ENCODE measurements at places on chromosomes 12 and 14.
A peak's percentile ranks its signal among the peaks of the same experiment; 100 is the strongest.

DNA sequence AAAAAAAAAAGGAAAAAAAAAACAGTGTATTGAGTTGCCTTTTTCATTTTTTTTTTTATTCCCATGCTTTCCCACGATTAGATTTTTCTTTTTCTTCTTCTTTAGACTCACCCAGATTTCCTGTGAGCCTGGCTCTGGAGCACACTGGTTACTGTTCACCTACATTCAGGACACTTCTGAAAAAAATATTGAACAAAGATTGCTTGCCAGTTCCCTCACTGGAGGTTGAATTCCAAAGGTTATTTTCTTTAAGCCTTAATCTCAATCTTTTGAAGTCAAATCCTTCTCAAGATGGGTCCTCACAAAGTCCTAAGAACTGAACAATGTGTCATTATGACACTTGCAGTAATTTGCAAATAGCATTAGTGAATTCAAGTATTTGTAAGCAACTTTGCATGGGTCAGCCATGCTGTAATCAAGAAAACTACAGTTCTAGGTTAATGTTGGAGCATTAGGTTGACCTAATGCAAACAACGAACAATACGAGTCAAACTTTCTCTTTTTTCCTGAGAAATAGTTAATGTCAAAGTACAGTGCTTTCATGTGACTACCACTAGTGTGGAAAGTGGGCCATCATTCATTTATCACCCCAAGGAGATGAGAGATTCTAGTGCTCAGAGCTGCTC, 49.2 kb upstream of the DUSP6 start:
- DNase-seq: no peak

- peak; percentile 65 for DNase-seq
These were observed 26.8 kb upstream of the PEX5 start for GRCh38 chr12:7162691-7163114.

DNA sequence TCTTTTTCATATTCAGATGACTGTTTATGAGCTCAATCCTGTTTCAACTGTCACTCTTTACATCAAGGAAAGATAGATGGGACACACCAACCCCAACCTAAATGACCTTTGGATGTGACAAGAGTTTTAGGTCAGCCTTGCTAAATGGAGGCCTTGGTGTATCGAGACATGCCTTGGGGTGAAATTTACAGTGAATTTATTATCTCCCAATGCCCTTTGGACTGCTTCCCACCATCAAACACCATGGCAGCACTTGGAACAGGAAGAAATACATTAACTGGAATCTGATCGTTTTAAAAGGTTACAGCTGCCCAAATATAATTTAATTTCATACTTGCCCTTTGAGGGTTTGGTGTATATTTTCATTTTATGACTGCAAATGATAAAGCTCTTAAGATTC, 327.6 kb downstream of the SOX5 start:
- DNase-seq: no peak

DNA sequence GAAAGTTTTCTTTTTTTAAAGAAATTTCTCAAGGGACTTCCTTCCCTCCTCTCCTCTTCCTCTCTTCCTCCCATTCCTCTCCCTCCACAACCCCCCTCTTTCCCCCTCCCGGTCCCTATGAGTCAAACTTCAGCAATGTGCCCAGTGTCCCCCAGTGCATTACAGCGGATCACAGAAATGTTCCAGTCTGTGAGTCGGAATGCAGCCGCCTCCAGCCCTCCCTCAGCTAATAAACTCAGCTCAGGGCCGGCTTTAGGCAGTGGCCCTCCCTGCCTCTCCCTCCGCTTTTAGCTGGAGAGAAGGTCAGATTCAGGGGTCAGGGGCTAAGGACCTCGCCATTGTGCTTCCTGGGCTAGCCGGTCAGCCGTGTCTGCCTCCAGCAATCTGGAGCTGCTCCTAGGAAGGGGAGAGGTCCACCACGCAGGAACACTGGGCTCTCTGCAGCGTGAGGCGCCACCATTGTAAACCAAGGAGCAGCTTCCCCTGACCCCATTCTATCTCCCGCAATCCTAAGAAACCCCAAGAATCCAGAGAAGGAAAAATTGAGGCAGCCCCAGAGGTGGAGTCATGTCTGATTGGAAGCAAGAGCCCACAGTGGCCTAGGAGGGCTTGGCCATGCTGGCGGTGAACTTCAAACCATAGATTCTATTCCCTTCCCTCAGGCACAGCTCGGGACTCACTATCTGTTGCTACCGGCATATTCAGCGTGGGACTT, 1.1 kb upstream of the HDAC7 start:
- peak; percentile 83 for DNase-seq

DNA sequence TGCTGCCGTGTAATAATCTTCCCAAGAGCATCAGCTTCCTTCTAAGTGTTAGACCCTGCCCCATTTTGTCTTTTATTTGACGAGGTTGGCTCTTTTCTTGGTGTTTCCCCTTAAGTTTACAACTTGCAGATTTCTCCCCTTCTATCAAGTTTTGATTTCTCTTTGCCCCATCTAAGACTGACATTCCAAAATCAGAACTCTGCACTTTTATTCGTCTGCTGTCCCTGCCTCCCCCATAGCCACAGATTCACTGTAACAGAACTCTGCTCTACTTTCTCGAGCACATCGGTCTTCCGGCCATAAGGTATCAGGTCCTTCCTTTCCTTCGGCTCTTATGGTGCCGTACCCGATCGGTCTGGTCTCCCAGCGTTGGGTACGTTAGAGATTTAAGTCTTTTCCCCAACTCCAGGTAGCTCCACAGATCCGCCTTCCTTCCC, 563 bp downstream of the DCP1B start:
- DNase-seq: no peak

GRCh38 chr14:70317969-70318634, 41.4 kb downstream of the COX16 start:
- no peak for DNase-seq

- DNase-seq: no peak
These were observed 3.7 kb downstream of the KMT5A start for GRCh38 chr12:123387508-123388176.

DNA sequence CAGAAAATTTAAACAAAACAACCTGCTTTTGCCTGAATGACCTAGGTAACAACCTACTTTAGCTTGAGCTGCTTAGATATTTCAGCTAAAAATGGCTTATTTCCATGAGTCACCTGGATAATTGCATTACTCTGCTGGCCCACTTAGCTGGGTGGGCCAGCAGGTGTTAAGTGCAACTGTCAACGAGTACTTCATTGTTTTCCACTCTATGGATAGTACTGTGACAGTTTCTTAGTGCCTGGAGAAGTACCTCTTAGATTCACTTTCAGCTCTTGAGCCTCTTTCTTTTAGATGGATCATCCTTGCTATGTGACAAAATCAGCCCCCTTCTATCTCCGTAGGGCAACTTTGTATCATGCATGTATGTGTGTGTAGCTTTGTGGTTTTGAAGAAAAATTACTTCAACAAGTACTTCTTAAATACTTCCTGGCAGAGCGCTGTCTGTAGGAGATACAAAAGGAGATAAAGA, 368.2 kb upstream of the ATP2B1 start:
- no peak for DNase-seq

DNA sequence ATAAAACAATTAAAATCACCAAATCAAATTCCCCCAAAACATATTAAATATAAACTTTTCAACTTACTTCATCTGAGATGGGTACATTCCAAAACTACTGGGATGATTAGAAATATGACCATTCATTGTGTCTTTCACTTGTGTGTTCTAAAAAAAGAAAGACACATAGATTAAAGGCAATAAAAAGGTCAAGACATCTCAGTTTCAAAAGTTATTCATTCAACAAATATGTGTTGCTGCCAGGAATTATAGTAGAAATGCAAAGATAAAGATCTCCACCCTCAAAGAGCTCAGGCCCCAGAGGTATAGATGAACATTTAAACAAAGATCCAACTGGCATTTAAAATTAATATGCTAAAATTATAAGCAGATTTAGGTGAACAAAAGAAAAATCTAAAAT, 106.4 kb downstream of the EPS8 start:
- DNase-seq: no peak

GRCh38 chr12:107339487-107339886, 246.1 kb upstream of the CRY1 start:
- no peak for DNase-seq

- DNase-seq: no peak
These were observed 19.6 kb upstream of the P2RX7 start for GRCh38 chr12:121113057-121113456.

DNA sequence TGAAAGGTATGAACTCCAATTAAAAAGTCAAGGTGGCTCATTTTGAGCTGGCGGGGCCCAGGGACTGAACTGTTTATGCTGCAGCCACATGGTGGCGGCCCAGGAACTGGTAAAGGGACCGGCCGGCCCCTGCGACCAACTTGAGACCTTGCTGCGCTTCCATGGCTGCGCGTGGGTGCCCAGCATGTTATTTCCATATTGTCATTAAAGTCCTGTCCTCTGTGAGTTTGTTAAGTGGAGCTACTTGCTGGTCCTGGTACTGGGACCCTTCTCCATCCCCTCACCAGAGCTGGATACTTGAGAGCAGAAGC, 62.3 kb downstream of the BEGAIN start:
- DNase-seq: no peak

- DNase-seq: no peak
These were observed 154.3 kb downstream of the NTF3 start for GRCh38 chr12:5586201-5586600.

DNA sequence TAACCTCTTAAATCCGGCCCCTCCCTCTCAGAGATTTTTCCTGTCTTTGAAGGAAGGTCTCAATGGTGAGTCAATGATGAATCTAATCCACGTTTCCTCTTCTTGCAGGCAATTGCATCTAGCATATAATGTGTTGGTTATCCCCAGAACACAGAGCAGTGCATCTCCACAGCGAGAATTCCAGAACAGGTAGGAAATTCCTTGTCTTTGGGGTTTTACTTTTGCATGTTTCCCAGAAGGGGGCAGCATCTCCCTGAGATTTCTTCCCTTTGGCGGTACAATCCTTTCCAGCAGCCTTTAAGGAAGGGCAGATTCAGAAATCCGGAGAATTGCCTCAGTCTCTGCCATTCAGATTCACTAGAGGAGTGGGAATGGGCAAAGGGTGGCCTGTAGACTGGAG, 128.0 kb downstream of the KCNA5 start:
- DNase-seq: no peak

- no peak for DNase-seq
These were observed 86.6 kb upstream of the FRMD6 start for GRCh38 chr14:51564986-51565604.

DNA sequence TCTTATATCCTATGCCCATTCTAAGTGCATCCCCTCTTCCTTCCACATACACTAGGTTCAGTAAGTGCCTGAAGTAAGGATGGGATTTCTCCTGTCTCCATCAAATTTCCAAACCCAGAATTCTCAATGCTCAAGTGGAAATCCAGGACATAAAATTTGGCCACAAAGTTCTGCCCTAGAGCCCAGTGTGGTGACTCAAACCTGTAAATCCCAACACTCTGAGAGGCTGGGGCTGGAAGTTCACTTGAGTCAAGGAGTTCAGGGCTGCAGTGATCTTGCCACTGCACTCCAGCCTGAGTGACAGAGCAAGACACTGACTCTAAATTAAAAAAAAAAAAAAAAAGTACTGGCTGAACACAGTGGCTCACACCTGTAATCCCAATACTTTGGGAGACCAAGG, 4.5 kb upstream of the ARF3 start:
- DNase-seq: no peak

GRCh38 chr12:103928682-103929045, 1.5 kb upstream of the HSP90B1 start:
- DNase-seq: peak; percentile 58

- DNase-seq: no peak
These were observed 45.5 kb upstream of the PTPRR start for GRCh38 chr12:70966046-70966445.

- DNase-seq: no peak
These were observed 11.3 kb downstream of the PPFIBP1 start for GRCh38 chr12:27535318-27535717.

DNA sequence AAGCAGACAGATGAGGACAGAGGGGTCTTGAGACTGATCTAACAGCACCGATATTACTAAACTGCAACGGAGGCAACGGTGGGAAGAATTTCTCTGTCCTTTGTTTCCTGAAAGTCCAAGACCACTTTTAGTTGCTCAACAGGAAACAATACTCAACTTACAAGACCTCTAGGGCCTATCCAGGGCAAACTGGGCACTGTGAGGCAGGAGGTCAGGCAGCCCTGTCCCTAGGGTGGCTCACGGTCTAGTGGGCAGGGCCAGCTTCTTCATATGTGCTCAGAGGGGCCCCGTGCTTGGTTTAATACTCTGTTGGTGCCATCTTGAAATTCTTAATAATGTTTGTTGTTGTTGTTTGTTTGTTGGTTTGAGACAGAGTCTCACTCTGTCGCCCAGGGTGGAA, 14.2 kb downstream of the SSH1 start:
- peak; percentile 47 for DNase-seq

DNA sequence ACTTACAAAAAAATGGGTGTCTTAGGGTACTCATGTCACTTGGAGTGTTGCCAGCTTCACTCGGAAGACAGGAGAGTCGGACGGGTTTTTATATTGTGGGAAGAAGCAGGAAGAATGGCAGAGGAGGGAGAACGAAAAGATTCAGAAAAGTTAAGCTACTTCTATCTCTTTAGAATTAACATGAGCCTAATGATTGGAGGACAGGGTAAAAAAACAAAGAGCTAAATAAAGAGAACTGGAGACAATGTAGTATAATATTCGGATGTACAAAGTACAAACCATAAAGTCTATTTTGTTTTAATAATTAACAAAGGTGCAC, 43.9 kb downstream of the EFCAB11 start:
- no peak for DNase-seq

GRCh38 chr14:65976761-65977404, 509.3 kb upstream of the CCDC196 start:
- no peak for DNase-seq

GRCh38 chr14:74955229-74956026, at the start of gene PGF:
TSS of gene PGF (minus strand) at chr14:74955597. CDS start at chr14:74955242, 355 bp downstream.
- DNase-seq: peak; percentile 80

DNA sequence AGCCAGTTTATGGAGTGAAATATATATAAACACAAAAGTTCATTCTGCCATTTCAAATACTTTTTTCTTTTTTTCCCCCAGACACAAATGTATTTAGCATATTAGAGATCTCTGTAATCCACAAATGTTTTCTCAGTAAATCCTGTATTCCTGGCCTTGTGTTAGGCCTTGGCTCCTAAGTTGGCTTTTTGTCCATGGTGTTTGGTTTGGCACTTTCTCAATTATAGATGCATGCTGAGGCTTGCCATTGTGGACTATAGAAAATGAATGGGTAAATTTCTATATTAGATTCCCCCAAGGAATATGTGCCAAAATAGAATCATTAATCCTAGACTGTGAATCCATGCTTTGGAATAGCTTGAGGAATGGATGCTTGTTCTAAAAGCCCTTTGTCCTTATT, 17.0 kb downstream of the RIC8B start:
- DNase-seq: no peak

GRCh38 chr14:72913809-72914208, 12.5 kb upstream of the DCAF4 start:
- no peak for DNase-seq

- DNase-seq: no peak
These were observed 210.1 kb downstream of the SLC41A2 start for GRCh38 chr12:104747955-104748354.

GRCh38 chr12:47686645-47687240, 19.1 kb downstream of the RPAP3 start:
- no peak for DNase-seq

GRCh38 chr12:86772696-86773095, 516.5 kb upstream of the MGAT4C start:
- no peak for DNase-seq

Measured in lower lobe of right lung (tissue), 2 donors.